CD4-positive, alpha-beta T cell treated with Interleukin-10 for 1 hour (primary cell): ENCODE measurements at places on chromosomes 16 and 17.
A peak's percentile ranks its signal among the peaks of the same experiment; 100 is the strongest.

- no peak for DNase-seq
Observed at GRCh38 chr16:83689385-83689831, 118.4 kb upstream of the HSBP1 start.

DNA sequence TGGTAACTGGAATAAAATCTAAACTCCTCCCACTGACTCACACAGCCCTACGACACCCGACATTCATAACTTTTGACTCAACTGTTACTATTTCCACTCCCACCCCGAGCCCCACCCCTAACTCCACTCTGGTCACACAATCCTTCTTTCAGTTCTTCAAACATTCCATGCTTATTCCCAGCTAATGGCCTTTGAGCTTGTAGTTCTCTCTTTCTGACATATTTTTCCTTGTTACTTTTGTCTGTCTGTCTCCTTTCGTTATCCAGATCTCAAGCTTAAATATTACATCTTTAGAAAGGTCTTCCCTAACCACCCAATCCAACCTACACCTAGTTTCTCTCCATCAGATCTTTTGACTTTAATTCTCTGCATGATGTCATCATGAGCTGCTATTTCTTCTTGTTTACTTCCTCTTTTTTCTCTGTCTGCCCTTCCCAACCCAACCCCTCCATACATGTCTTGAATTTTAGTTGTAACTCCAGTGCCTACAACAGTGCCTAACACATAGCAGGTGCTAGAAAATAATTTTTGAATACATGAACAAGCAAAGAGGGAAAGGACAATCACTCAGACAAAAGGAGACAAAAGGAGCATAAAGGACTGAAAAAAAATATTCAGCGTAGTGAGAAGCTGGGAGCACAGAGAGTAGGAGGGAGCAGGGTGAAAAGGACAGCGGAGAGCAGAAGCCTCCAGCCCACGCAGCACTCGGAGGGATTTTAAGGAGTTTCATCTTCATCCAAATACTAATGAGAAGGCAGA, 65.2 kb upstream of the SMIM36 start:
- DNase-seq = no peak

GRCh38 chr17:77542551-77543490, 402.1 kb downstream of the SEC14L1 start:
- peak; percentile 63 for DNase-seq

DNA sequence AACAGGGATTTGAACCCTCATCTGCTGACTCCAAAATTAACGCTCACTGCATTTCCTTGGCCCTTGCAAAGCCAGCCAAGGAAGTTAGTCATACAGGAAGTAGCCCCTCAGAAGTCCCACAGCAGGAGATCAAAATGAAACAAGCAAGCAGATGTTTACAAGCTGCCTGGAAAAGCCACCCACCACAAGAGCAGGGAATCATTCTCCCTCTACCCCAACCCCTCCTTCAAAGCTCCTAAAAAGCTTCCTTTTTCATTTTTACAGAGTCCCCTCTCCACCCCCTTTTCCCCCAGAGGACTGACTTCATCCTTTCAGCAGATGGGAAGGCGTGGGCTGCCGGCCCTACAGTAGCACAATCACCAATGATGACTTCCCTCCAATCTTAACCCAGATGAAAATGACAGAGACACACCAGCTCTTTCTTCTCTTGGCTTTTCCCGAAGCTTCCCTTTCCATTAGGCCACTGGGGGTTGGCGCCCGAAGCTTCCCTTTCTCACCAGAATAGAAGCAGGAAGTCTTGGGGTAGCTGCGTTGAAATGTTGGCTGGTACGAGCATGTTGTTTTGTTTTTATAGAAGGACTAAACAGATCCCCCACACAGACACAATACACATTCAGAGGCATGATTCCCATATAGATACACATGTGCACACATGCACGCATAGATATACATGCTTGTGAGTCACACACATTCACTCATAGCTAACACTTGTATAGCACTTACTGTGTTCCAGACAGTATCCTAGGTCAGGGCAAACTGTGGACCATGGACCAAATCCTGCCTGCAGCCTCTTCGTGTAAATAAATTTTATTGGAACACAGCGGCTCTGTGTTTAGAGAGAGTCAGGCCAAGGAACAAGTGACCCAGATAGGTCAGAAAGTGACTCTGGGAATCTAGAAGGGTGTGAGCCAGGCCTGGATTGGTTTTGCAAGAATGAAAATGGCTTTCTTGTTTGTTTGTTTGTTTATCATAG, 17.4 kb downstream of the ITPRIPL2 start:
- DNase-seq = no peak

DNA sequence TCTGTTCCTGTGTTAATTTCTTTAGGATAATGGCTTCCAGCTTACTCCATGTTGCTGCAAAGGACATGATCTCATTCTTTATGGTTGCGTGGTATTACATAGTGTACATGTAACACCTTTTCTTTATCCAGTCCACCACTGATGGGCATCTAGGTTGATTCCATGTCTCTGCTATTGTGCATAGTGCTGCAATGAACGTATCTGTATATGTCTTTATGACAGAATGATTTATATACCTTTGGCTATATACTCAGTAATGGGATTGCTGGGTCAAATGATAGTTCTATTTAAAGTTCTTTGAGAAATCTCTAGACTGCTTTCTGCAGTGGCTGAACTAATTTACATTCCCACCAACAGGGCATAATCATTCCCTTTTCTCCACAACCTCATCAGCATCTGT, 39.8 kb downstream of the ABCA10 start:
- no peak for DNase-seq

- DNase-seq = no peak
Observed at GRCh38 chr17:72432881-72433280, 312.1 kb downstream of the SOX9 start.

GRCh38 chr17:59330053-59330942, 1.2 kb upstream of the YPEL2 start:
- DNase-seq = no peak
